ENCODE measurements at places on chromosomes 13 and 19. TPM values are rescaled to one million over a fixed set of nuclear protein-coding genes. Genes with fewer than 3 reads are reported as not detected.

Gene CBY2
- total RNA-seq: not detected

DNA sequence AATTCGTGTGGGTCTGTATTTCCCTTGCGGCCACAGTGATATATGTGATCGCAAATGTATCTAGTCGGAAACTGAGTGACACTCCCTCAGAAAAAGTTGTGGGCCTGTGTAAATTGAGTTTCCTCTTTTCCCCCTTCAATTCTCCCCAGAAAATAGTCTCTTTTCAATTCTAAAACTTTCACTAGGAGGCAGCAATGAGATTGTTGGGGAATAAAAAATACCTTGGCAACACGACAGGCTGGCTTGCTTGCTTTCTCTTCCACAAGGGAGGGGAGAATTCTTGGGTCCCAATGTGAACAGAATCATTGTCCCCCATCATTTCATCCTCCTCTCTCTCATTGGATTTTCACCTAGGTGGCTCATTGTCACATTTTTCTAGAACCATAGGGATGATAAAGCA, 3.7 kb upstream of the SOX21 start:
- DNase-seq: no peak

- no peak for DNase-seq
These were observed 22.5 kb downstream of the ELAVL3 start for GRCh38 chr19:11458236-11458900.

DNA sequence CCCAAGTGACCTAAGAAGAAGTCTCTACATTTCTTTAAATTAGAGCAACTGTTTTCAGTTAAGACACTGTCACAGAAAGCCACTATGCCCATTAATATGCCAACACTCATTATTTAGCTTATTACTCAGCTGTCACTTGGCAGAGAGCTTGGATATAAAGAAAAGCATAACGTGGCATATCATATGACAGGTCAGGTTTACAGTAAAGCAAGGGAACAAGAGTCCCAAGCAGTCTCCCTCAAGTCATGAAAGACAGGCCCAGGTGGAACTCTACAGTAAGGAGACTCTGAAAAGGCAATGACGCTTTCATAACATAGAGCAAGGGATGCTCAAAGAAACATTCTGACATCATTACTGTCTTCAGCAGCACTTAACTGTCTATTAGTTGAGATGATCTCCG, 6.3 kb downstream of the LHFPL6 start:
- no peak for DNase-seq

Measured in mesenteric fat pad (tissue), 1 donor.